Posterior cingulate gyrus (tissue), 11 donors: ENCODE measurements at places on chromosomes 7 and 10.

DNA sequence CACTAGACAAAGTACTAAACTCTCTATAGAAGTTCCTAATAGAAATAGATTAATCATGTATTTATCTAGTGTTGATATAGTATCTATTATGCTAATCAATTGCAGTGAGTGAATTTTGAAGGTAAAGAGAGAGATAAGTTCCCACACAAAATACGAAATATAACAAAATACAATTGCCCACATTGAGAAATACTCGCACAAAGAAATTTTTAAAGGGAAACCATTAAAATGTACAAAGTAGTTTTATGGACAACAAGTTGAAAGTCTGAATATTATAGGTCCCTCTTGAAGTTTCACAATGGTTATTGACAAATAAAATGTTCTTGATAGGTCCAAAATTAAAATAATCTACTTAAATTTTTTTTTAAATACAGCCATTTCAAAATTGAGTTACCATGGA lies 1031.1 kb downstream of the SORCS1 start:
- DNase-seq: no peak

GRCh38 chr10:61565819-61566560 lies 96.7 kb upstream of the CABCOCO1 start:
- DNase-seq: no peak

GRCh38 chr7:47405921-47406800 lies 175.8 kb downstream of the TNS3 start:
- DNase-seq: no peak

- DNase-seq: peak; percentile 77
These were observed 2.8 kb downstream of the PKD1L1 start for GRCh38 chr7:47945261-47946015.

GRCh38 chr10:79404231-79404609 lies 41.2 kb downstream of the ZCCHC24 start:
- DNase-seq: no peak

- DNase-seq: no peak
These were observed 95.1 kb upstream of the ITGB1 start for GRCh38 chr10:33052915-33053810.
